ENCODE measurements at places on chromosomes 6 and 20.

DNA sequence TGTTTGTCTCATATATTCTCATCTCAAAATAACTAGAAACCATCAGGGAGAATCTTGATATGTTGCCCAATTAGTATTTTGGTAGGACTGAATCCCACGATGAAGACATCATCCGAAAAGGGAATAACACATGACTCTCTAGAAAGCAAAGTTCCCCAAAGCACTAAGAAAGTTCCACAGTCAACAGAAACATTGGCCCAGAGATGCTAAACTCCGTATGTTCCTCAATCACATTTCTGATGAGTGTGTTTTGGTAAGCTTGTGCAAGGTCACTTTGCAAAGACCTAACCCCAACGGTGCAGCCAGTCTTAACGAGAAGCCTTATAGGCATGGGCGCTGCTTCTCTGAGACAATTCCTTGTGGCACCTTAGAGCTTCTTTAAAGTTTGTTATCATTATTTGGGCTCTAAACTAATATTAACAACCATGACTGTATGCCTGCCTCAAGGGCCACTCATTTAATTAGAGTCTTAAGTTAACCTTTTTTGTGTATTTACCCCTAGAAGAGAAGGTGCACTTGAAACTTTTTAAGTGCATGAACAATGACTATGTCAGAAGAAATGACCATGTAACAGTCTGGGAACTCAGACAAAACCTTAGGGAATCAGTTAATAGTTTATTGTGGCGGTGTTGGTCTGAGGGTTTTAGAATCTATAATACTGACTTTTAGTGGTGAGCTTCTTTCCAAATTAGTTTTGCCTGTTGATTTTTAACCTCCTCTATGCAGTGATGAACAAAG is 202.0 kb upstream of the RAB32 start:
- DNase-seq, result no peak

GRCh38 chr6:71375676-71376075 is 87.1 kb downstream of the OGFRL1 start:
- DNase-seq, result peak; percentile 33

DNA sequence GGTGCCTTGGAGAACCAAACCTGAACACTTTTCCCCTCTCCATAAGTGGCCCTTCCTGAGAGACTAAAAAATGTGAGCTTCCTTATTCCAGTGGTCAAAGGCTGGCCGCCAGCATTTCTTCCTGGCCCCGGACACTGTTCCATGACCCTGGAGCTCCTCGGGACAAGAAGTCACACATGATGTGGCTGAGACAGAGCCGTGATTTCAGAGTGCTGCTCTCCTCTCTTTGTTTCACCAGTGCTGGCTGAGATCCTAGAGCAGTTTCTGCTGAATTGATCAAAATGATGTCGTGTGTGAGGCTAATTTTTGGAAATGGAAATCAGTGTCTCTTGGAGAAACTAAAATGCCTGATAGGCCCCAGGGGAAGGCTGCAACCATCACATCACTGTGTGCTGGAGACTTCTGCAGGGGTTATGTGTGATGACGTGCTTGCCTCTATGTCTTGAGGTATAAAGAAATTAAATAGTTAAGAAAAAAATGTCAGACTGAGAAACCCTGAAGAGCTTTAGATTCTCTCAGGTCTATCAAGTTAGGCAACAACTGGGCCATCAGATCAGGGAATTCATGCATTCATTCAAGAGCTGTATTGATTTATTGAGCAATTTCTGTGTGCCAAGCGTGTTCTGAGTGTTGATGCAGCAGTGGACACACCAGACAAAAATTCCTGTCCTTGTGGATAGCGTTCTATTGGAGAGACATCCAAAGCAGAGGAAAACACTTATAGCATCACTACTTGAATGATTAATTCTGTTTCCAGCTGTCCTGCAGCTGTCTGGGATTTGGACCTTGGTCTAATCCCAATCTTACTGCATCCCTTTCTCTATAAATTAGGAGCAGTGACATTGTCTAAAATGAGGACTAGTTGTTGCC is 72.7 kb upstream of the CCN6 start:
- no peak for DNase-seq

GRCh38 chr20:51311636-51312479 is 230.7 kb downstream of the NFATC2 start:
- DNase-seq, result no peak

DNA sequence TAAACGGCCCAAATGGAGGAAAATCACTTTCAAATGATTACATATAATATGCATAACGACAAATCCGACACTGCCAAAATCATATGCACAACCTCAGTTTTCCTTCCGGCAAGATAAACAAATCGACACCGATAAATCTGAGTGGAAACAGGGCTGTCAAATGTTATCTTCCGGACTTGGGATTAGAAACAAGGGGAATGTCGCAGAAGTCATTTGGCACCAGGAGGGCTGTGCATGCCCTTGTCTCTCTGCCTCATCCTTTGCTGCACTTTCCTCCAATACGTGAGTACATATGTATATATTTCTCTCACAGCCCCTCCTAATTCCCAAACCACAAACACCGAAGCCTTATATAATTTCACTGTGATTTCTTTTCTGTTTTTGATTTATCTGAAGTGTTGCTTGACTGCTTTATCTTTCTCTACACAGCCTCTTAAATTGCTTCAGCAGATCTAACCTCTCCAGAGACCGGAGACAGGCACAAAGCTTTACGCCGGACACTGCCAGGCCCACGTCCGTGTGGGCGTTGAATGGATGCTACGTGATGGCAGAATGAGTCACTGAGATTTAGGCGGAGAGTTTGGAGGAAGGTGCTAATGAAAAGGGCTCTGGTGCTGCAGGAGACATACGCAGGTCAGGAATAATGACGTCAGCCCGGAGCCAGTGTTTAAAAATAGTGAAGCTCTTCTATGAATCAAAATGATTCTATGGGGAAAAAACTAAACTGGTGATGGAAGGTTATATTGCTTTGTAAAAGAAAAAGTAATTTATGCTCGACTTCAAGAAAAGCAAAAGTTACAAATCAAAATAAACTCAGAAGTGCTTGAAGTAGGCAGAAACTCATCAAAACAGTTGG is 21.0 kb upstream of the PRELID3B start:
- no peak for DNase-seq

- DNase-seq, result no peak
Observed at GRCh38 chr6:35213824-35214756, at the start of gene SCUBE3. Gene SCUBE3, plus strand, starts transcription at chr6:35213956. Its CDS starts 463 bp downstream, at chr6:35214419.

- peak; percentile 66 for DNase-seq
Observed at GRCh38 chr6:145898376-145898775, 65.8 kb downstream of the SHPRH start.

DNA sequence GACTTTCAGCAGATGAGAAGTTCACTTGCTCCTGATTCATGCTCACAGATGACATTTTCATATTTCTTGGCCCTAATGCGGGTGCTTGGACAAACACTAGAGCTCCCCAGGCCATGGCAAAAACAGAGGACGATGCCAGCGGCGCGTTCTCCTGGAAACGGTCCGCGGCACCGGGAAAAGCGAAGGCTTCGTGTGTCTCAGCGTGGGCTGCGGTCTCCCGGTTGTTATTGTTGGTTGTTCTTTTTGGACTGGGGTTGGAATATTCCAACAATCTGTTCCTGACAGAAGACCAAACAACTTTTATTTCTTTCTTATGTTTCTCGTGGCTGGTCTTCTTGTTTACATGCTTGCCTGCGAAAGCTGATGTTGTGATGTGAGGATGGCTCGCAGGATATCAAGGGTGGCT is 46.8 kb upstream of the NEDD9 start:
- DNase-seq, result no peak

- no peak for DNase-seq
Observed at GRCh38 chr6:139784222-139784769, 409.8 kb upstream of the CITED2 start.

- no peak for DNase-seq
Observed at GRCh38 chr20:3660262-3661059, 2.7 kb downstream of the GFRA4 start.

DNA sequence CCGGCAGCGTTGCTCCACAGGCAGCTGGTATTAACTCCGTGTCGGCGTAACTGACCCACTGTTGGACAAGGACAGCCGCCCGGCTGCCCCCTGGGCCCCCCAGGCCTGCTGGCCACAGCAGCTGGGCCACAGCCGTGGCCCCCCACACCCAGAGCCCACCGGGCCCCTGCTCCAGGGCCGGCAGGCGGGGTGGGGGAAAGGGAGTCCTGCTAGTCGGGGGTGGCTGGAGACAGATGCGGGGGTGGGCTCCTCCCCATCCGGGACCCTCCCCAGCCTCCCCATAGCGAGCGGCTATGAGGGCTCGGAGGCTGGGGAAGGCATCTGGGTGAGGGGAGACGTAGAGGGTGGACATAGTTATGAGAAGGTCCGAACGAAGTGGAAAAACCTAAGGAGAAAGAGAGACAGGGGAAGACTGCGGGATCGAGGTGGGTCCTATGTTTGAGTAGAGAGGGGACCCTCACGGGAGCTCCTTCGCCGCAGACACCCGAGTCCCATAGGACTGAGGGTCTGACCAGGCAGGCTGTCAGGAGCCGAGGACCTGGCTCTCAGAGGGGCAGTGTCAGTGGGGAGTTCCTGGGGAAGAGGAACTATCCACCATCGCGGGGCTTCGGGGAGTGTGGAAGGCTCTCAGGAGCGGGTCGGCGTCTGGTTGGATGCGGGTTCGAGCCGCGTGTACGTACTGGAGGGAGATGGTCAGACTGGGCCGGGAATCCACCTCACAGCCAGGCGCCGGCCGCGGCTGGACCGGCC is 511 bp downstream of the VARS1 start:
- no peak for DNase-seq

- no peak for DNase-seq
Observed at GRCh38 chr20:10255846-10256245, 37.2 kb downstream of the SNAP25 start.

GRCh38 chr6:157574851-157575424 is 193.9 kb downstream of the ZDHHC14 start:
- no peak for DNase-seq

GRCh38 chr6:130132286-130132701 is 90.5 kb downstream of the SAMD3 start:
- DNase-seq, result no peak

GRCh38 chr20:3309226-3309625 is 70.2 kb upstream of the SLC4A11 start:
- no peak for DNase-seq

- DNase-seq, result peak; percentile 60
Observed at GRCh38 chr20:48945840-48946514, 24.5 kb downstream of the ARFGEF2 start.

DNA sequence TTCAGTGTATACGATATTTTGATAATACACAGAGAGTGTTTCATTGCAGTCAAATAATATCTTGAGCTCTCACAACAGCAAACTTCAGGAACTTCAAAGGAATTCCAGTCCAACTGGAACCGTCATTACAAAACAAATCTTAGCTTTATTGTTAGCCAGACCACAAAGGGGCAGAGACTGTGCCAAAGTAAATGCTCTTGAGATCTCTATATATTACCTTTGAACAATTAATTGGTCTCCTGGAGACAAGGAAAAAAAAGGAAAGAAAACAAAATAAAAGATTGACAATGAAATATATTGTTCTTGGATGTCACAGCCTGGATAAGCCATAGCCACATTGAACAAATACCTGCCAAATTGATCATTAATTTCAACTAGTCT is 70.0 kb downstream of the FOXC1 start:
- DNase-seq, result no peak

DNA sequence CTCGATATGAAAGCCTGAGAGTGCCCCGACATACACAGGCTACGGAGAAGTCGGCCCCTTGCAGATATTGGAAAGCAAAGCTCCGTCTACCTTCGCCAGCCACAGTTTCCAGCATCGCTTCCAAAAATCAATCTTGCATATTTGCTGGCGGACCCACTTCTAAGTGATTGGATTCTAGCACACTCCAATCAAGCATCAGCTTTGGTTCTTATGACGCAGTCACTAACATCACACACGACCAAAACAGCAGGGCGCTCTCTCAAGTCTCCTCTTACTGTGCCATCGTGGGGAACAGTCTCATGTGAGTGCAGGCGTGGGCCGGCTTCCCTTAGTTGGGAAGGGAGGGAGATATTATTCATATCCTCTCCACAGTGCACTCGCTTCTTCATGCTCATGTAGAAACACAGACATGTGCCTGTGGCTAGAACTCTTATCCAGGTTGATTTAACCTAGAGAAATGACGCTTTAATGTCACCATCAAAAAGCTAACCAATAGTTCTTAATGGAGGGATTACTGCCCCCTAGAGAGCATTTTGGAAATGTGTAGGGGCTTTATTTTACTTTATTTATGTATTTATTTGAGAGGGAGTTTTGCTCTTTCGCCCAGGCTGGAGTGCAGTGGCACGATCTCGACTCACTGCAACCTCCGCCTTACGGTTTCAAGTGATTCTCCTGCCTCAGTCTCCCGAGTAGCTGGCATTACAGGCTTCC is 229.8 kb downstream of the SOD2 start:
- no peak for DNase-seq

GRCh38 chr6:33947916-33948594 is 144.3 kb upstream of the MLN start:
- DNase-seq, result no peak

GRCh38 chr6:165729307-165729936 is 66.4 kb upstream of the PDE10A start:
- no peak for DNase-seq

DNA sequence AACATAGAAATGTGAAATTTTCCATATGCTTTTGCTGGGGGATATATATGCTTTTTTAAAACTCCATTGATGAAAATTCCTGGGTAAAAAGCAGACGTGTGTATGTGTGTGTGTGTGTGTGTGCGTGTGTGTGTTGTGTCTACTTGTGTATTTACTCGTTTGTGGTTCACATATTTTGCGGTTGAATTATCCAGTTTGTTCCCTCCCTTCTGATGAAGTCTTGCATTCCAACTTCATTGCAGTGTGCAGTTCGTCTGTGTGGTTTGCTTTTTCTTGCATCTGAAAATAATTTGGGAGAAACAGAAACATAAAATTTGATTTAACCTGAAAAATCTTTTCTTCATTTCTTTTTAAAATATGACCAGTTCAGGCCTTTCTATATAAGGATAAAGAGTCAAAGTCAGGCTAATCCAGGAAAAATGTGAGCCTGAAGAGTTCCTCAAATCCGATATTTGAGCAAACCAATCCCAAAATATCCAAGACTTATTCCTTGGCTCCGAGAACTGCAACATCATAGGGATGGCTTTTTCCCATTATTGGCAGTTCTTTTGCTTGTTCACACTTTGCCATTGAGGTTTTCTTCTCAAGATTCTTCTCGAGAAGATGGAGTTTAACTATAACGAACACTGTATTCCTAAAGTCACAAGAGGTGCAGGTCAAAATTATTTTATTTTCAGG is 202.2 kb upstream of the CCN2 start:
- DNase-seq, result no peak

DNA sequence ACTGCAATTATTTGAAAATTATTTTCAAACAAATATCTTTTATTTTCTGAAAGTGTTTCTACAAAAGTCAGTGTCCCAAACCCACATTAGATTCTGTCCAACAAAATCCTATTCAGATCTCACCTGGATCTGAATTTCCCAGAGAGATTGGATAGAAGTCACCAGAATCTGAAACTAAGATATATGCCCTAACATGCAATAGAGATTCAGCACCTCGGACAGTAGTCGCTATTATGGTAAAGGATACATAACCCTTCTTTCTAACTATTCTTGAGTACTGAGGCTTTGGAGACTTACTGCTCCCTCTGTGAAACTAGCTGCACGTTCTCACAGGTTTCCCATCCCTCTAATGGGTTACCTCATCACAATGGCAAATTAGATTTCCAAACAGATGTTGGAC is 151.4 kb downstream of the ID4 start:
- no peak for DNase-seq
